Tongue (tissue), 3 donors: ENCODE measurements at places on chromosomes 12 and 14.

DNA sequence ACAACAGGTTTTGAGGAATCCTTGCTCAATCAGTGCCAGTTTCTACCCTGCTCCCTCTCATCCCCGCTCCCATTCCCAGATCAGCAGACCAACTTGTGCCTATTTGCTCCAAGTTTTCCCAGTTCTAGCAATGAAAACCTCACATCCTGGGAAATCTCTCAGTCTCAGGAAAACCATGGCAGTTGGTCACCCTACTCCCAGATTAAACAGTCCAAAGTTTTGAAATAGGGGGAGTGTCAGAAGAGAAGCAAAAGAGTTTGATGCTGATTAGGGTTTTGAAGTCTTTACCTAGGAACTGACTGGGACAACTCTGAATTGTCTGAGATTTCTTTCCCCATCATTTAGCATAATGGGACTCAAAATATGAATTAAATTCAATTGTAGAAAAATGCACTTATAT, 95.8 kb upstream of the ARID2 start:
- DNase-seq: no peak

- DNase-seq: no peak
Measured at GRCh38 chr14:82403987-82404386, 870.3 kb upstream of the SEL1L start.

DNA sequence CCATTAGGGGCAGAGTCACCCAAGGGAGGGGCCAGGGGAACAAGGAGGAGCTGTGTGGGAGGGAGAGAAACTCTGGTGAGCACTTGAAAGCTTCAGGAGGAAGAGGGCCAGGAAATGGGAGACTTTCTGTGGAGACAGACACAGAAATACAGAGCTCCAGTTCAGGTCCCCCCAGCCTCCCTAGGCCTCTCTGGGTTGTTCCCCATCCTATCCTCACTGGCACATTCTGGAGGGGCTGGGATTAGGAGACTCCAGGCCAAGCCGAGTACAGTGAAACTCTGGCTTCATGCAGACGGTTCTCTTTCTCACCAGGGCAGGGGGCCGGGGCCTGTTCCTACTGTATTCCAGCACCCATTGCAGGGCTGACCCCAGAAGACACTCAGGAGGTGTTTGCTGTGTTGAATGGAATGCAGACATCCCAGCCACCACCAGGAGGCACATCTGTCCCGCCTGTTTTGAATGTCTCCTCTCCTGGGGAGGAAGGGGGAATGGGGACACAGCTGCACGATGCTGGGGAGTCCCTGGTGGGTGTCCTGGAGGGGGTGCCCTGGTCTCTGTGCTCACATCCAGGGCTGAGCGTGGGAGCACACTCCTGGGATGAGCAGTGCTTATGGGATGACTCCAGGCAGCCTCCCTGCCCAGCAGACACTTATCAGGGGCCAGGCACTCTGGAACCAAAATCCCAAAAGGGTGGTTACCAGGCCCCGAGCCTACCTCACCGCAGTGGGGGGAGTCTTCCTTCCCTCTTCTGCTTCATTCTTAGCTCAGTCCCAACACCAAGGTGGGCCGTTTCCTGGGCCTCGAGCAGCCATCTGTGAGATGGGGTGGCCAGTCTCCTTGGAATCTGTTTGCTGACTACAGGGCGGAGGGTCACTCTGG, 5.5 kb upstream of the KRT84 start:
- DNase-seq: peak; percentile 37

- no peak for DNase-seq
Measured at GRCh38 chr14:91834571-91834970, 32.8 kb downstream of the TC2N start.

- no peak for DNase-seq
Measured at GRCh38 chr12:89328151-89329030, 23.9 kb downstream of the DUSP6 start.

DNA sequence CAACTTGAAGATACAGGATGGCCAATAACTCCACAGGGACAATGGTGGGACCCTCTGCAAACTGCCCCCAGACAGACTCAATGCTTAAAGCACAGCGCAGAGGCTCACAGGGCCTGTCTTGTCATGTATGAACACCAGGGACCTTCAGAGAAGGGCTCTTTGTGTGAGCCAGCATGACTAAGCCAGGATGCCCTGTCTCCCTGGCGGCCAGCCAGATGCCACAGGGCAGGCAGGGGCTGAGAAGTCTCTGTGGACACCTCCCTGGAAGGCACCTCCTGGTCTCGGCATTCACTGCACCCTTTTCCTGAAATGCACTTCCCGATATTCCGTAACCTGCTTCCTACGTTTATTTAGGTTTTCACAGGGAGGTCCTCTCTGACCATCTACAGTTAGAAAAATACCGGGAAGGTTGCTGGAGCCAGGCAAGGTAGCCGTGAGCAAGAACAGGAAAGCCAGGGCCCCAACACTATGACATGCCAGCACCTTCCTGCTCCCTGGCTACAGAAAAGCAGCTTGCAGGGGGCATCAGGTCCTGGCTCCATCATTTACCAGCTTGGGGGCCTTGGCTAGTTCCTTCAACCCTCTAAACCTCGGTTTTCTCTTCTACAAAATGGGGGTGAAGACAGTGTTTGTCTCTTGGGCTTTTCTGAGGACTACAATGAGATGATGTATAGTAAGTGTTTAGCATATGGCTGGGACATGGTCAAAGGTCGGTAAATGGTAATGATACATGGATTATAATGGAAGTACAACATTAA, 65.0 kb downstream of the PITPNM2 start:
- DNase-seq: peak; percentile 47

DNA sequence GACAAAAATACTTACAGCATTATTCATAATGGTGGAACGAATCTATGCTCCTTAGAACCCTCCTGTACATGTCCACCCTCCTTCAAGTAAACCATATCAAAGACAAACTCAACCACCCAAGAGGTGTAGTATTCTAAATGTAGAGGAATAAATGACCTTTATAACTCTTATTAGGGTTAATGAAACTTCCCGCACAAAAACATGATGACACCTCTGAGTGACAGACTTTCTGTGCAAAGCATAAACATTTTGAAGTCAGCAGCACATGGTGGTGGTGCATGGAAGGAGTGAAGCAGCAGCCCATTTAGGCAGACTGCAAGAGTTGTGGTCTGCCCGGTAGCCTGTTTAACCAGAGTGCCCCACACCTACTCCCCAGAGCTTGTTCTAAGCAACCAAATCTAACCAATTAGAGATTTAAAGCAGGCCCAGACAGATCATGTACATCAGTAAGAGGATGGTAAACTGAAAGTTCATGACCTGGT, 615 bp upstream of the ASB8 start:
- no peak for DNase-seq

DNA sequence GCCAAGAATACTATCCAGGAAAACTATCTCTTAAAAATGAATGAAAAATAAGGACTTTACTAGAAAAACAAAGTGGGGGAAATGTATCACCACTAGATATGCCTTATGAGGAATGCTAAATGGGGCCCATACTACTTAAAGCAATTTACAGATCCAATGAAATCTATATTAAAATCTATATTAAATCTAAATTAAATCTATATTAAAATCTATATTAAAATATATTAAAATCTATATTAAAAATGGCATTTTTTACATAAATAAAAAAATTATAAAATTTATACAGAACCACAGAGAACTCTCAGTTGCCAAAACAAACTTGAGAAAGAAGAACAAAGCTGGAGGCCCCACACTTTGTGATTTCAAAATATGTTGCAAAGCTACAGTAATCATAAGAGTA, 234.5 kb downstream of the RPL10L start:
- DNase-seq: no peak

DNA sequence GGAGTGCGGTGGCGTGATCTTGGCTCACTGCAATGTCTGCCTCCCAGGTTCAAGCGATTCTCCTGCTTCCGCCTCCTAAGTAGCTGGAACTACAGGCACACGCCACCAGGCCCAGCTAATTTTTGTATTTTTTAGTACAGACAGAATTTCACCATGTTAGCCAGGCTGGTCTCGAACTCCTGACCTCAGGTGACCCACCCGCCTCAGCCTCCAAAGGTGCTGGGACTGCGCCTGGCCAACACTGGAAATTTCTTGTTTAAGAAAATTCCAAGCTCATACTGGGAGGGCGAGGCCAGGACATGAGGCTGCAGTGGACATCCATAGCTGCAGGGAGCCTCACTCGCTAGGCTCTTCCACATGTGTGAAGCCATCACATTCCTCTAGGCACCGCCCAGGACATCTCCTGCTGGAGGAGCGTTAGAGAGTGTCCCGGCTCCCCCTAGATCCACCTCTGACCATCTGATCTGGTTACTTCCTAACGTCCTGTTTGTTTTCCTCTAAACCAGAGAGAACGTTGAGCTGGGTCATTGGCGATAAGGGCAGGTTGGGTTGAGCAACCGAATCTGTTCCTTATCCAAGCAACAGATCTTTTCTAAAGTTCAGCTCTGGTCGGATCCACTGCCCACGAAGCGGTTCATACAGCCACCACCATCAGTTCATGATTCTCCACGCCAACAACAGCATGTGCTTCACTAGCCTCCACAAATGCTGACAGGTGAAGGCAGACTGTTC, 108.2 kb upstream of the MED13L start:
- DNase-seq: no peak

DNA sequence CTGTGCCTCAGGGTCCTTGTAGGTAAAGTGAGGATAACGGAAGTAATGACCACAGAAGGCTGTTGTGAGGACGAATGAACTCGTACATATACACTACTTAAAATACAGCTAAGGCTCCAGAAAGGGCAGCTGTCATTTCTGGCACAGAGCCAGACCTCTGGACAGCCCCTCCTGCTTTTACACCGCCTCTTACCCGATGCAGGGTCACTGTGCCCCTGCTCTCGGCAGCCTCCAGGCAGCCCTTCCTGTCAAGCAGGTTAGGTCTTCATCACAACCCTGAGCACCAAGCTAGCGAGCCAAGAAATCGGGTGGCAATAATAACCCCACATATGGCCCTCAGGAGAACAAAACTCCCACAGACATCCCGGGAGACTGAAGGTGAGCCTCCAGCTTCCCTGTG, 8.5 kb downstream of the TMEM229B start:
- DNase-seq: peak; percentile 78

DNA sequence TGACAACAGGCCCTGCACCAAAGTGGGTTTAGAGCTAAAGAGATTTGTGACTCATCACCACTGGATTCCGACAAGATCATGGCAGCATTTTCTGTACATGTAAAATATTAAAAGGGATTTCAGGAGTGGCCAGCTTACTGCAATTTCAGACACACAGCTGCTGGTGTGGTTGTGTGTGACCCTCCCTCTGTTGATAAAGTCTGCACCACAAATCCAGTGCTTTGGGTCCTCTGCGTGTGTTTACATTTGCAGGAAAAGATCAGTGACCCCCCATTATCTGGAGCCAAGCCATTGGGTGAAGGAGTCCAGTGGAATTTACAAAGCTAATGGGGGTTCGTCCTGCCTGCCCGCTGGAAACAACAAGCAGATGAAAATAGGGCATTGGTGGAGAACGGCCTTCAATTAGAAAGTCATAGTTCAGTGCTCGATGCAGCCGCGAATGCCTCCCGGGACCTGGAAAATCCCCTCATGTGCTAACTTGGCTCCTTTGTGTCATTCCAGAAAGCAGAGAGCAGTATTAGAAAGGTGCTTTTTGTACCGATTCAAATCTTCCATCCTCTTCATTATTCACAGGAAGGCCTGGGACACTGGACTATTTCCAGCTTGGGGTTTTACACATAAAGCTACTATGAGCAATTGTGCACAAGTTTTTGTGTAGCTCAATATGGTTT, 188.5 kb upstream of the TMEM132C start:
- peak; percentile 53 for DNase-seq

DNA sequence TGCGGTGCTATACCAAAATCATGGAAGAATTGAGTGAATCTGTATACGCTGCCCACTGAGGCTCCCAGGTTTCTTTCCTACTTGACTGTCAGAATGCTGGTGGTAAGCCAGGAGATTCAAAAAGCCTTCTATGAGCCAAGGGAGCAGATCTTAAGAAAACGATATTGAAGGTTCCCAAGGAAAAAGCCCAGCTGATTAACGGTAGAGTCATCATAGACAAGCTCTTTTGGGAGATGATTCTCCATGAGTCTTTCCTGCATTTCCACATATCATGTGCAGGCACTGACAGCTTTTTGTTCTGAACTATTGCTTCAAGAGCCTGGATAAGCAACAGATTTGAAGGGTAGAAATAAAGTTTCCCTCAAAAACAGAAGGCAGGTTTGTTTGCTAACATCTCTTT, 17.5 kb downstream of the SLC35F4 start:
- no peak for DNase-seq

DNA sequence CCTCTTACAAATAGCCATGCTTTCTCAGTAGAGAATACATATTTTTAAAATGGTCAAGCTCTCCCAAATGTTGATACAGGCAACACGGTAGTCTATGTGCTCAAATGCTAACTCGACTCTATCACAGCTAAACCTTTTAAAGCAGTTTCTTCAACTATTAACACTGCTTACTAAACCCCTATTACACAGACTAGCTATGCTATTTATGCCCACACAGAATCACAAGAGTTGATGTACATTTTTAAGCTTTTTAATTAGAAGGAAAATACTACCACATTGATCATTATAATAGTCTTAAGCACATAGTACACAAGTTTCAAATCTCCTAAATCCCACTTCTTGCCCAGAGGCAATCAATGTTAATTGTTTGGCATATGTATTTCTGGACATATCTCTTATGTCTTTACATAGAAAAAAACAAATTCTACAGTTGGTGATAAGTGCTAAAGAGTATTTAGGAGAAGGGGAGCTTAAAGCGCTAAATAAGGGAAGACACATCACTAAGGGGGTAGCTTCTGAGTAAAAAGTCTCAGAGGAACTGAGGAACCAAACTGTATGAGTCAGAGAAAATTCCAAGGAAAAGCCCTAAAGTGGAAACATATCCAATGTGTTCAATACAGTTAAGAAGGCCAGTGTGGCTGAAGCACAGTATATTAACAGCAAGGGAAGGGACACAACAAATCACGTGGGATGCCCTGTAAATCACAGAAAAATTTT, 13.7 kb downstream of the HNRNPC start:
- no peak for DNase-seq

DNA sequence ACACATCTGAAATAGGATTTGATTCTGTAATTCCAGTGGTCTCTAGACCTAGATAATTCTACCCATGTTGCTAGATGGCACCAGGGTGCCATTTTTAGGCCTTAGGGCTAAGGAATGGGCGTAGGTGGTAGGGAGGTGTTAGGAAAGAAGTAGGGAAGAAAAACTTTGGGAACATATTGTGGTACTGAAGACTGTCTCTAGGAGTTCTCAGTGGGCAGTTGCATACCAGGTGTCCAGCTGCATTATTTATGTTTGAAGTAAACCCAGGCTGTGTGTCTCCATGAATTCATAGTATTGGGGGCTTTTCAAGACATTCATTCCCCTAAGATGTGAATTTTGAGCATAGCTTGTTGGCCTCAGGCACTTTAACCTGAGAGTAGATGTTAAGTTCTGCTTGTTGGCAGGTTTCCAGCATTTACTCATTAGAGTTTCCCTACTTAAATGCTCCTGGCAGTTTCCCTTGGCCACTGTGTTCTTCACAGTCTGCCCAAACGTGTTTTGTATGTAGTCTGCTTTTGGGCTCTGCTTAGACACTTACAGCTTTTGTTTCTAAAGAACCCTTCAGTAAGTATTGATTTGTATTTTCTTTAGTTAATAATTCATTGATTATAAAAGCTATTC, 31.5 kb upstream of the CCT2 start:
- peak; percentile 44 for DNase-seq

GRCh38 chr12:77392467-77393088, 327.2 kb upstream of the E2F7 start:
- DNase-seq: no peak
